Fibroblast of skin of abdomen (primary cell): ENCODE measurements at places on chromosomes 7 and 10.
A peak's percentile ranks its signal among the peaks of the same experiment; 100 is the strongest.

DNA sequence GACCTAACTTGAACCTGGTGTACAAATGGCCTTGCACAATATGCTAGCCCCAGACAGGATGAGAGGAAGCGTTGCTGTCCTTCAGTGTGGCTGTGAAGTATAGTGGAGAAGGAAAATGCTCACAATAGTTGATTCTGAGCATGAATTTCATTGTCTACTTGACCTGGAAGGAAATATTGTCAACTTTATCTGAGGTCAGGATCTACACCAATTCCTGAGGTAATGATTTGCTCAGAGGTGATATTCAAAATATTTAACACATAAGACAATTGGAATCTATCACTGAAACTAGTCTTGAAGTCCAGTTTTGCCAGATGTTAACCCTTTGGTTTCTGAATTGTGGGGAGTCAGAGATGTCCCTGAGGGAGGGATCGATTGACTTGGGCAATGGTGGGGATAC, 20.9 kb upstream of the ICA1 start:
- no peak for DNase-seq

- peak; percentile 92 for DNase-seq
Measured at GRCh38 chr7:91239171-91239604, 25.0 kb upstream of the FZD1 start.

- DNase-seq, result peak; percentile 45
Measured at GRCh38 chr7:103622274-103622673, 176.3 kb upstream of the SLC26A5 start.

DNA sequence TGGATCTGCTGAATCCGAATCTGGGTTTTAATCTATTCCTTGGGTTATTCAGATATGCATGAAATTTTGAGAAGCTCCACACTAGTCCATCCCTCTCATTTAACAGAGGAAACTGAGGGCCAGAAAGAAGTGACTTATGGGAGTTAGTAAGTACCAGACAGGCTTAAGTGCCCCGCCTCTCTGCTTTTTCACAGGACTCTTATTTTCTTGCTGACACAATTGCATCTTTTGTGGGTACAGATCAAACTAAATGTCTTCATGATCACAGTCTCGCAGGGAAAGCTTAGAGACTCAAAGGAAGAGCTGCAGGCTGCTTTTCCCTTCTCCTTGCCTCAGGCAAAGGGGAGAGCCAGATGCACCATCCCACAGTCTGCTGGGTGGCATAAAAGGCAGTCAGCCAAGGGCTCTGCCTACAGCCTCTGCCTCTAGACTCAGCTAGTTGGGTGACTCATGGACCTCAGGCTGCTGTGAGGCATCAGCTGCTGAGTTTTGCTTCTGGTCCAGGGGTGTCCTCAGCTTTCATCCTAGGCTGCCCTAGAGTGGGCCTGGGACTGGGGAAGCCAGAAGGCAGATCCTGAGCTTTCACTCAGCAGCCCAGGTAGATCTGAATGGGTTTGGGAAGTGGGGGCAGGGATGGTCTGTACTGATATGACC, 11.6 kb downstream of the GOLGA7B start:
- peak; percentile 19 for DNase-seq

DNA sequence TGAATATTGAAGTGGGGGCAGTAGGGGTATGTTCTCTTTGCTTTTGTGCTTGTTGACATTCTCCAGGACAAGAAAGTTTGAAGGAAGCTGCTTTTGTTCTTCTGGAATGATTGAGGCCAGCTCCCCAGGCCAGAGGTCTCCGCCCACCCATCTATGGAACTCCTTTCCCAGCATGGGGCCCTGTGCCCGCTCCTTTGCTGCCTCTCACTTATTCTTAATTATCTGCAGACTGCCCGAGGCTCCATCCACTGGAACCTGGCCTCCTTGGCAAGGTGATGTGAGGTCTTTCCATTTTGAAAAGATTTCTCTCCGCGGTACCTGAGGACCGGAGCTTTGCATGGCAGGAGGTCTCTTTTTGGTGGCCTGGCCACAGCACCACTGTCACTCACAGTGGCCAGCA, 39.3 kb upstream of the MKI67 start:
- DNase-seq, result no peak

GRCh38 chr10:49458869-49459268, 63.0 kb upstream of the DRGX start:
- DNase-seq, result no peak

DNA sequence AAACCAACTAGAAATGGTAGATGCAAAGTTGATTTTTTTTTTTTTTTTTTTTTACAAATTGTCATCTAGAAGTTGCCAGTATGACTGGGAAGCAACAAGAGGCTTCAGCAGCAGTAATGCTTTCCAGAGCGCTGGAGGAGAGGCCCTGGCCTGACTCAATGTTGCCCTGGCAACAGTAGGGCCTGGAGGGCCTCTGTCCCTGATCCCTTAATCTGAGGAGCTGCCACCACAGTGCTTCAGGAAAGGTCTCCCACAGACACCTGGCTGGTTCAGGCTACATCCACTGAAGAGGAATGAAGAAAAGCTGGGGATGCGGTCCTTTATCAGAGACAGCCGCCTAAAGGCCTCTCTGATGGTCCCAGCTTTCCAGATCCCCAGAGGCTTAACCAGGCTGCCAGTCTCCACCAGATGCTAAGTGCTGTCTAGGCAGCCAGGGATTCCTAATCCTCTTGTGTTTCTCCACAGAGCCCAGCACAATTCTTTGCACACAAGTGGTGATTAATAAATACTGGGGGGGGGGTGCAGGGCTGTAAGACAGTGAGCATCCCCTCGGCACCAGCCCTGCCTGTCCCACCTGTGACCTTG, 33.7 kb downstream of the ZNF777 start:
- DNase-seq, result no peak

GRCh38 chr10:15738270-15738925, 18.7 kb upstream of the ITGA8 start:
- peak; percentile 36 for DNase-seq

DNA sequence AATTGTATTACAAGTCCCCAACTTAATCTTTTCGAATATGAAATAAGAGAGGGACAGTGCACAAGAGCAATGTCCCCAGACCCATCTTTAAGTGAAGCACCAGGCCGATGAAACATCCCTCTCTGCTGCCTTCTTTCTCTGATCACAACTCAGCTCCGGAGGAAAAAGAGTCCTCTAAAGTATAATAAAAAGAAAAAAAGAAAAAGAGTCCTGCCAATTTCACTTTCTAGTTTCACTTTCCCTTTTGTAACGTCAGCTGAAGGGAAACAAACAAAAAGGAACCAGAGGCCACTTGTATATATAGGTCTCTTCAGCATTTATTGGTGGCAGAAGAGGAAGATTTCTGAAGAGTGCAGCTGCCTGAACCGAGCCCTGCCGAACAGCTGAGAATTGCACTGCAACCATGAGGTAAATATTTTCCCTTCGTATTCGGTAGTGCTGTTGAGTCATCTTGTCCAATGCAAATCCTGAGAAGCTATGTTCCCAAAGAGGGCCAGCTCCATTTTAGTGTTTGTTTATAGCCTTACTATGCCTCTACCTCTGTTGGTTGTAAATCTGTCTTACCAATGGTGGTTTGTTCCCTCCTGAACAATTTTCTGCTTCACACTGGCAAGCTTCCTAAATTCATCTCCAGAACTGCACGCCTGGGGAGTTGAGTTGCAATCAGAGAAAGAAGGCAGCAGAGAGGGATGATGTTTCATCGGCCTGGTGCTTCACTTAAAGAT, at the start of gene IFIT2:
TSS of gene IFIT2 (plus strand) at position 326 of the 725 bp plus-strand sequence. CDS start at position 404, 78 bp downstream.
- peak; percentile 69 for DNase-seq

- no peak for DNase-seq
Measured at GRCh38 chr10:6603142-6604125, 23.4 kb upstream of the PRKCQ start.

DNA sequence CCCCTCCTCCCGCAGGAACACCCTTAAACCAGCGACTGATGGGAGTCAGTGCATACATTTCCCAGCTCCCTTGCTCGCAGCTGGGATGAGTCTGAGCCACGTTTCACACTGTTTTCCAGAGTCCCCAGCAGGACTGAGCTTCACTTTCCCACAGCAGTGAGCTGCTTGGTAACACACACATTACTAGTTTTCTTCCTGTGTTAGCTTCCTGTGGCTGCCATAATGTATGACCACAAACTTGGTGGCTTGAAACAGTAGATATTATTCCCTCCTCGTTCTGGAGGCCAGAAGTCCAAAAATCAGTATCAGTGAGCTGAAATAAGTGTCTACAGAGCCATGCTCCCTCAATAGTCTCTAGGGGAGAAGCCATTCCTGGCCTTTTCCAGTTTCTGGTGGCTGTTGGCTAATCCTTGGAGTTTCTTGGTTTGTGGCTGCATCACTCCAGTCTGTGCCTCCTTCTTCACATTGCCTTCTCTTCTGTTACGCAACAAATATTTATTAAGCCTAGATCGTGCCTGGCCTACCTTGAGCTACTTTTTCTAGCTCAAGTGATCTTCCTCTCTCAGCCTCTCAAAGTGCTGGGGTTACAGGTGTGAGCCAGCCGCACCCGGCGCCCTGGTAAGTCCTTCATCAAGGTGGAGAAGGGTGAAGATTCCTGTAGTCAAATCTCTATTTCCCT, 26.2 kb upstream of the CARD11 start:
- no peak for DNase-seq

DNA sequence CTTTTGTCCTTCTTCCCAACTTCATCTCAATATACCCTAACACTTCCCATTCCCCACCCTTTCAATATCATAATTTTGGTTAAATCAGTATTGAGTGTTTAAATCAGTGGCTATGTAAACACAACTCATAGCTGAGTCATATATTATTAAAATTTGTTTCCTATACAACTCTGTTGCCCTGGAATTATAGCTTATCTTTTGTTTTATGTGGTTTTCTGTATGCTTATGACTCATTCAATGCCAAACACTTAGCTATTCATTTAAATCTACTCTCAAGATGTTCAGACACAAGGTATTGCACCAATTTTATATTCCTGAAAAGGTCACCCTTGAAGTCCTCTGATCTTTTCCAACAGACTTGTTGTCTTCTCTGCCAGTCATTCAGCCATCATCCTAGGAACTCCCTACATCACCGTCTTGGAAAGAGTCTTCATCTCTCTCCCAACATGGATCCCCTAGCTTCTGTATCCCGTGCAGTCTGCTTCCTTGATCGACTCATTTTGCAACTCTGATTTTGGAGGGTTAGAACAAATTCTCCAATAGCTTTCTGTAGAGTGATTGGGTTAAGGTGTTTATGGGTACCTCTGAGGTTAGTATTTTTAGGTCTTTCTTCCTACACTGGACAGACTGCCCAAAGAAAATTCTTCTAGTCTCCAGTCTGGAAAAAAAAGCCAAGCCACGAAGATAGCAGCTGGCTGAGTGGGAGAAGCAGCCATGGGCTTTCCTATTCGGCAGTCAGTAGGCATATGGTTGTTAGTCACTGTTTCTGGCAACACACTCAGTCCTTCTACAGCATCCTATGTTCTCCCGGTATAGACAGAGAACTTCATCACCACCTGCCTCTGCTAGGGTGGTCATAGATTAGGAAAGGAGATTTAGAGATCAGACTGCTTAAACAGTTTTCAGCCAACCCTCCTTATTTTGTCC, 102.1 kb downstream of the CRPPA start:
- peak; percentile 12 for DNase-seq

DNA sequence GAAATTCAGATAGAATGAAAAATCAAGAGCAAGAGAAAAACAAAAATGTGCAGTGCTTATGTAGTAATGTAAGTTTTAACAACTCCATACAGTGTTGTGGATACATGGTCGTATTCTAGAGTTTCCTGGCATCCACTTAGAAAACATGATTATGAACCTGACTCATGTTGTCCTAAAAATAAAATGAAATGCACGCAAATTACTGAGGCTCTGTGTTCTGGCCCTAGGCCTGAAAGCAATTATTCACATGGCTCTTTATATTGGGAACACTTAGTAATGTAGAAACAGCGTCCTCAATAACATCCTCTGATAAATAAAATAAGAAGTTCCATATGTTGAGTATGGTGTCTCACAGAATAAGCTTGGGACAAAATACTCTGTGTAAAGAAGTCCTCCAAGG, 200.2 kb upstream of the SEMA3E start:
- peak; percentile 37 for DNase-seq

DNA sequence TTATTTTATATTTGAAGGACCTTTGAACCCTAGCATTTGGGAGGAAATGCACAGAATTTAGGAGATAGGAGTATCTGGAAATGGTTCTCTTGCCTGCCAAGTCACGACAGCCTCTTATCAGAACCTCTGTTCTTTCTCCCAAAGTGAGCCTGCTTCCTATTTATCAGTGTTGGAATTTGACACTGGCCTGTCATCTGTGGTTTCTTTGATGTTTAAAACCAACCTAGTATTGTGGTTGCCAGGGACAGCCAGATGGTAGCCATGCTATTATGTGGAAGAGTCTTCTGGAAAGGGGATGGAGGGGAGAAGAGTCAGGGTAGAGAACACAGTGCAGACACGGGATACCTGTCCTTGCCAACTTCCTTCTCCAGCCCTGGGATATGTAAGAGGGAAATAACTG, 21.1 kb downstream of the ZNF282 start:
- no peak for DNase-seq

DNA sequence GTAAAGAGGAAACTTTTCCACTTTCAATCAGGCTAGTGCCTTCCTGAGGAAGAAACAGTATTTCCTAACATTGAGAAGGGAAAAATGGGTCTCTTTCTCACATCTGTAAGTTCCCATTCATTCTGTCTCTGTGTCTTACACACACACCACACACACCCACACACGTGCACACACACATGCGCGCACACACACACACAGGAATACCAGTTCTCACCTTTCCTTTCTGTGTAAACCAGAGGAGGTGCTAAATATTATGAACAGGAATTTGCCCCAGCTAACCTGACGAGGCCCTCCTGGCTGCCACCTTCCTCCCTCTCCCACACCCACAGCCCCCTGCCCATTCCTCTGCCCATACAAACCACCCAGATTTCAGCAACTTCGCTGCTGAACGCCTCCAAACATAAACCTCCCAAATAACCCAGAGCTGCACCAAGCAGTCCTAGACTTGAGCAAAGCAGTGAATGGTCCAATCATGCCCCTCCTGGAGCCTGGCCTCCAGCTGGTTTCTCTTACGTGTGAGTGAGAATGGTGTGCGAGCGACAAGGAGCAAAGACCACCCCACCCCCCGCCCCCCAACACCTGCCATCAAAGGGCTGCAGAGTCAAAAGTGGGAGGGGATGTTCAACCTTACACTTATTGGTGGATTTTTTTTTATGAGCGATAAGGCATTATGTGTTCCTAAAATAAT, 190.5 kb downstream of the HECW1 start:
- DNase-seq, result no peak

DNA sequence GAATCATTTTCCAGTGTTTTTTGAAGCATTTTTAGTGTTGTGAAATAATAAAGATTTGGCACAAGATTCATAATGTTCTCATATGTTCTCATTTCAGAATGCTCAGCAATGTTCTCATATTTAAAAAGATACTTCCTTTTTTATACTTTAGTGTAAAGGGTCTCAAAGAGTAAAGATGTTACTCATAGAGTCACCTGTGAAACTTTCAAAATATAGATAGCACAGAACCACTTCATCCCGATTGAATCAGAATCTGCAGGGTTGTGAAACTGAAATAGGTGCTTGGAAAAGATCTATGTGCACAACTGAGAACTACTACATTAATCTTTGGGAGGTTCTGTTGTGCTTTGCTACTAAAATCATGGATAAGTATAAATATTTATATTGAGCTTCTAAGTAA, 144.7 kb downstream of the MDFIC start:
- DNase-seq, result no peak
